ENCODE measurements at places on chromosomes 3 and 15.

- no peak for DNase-seq
These were observed 78.0 kb upstream of the KCNH8 start for GRCh38 chr3:19070325-19070724.

DNA sequence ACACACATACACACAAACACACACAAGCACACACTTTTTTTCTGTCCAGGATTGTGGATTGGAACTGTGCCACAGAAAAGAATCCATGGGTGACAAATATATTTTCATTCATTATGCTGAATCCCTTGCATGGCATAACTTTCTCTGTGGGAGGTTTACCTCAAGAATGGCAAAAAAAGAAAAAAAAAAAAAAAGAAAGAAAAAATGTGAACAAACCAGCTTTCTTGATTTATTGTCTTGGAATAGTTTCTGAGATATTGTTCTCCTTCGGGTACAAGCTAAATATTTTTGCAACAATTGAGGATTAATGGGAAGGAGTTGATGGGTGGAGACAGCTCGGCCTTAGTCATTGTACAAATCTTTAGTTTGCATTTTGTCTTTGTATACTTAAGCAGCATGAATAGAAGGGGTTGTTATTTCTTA, 153.1 kb downstream of the GMNC start:
- no peak for DNase-seq

GRCh38 chr15:101188637-101189408, 63.0 kb downstream of the CHSY1 start:
- no peak for DNase-seq

DNA sequence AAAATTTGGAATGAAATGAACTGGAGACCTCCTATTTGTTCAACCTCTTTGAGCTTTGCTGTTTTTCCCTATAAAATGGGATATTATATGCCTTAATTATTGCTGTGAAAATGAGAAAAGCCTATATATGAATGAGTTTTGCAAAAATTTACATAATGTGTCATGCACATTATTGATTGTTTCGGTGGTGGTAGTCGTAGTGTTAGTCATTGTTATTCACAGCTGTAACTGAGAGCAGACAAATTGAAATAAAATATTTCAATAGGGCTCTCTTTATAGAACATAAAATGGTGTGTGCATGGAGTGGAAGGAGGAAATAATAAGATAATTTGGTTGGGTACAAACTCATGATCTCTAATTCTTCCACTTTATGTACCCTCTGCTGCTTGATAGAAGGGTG, 153.7 kb upstream of the GADL1 start:
- no peak for DNase-seq

DNA sequence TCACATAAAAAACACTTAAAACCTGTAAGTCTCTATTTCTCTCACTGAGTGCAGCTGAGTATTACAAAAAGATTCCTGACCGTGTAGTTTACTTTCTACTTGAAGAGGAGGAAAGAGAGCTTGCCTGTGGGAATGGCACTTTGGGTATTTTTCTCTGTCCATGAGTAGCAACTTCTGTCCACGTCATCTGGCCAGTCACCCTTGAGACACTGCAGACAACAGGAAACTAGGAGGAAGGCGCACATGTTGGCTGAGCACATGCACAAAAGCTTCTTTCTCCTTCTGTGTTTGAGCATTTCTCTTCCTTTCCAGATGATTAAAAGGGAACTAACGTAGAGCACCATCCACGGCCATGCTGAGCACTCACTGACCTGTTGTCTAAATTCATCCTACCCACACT, 19.7 kb downstream of the STARD5 start:
- no peak for DNase-seq

DNA sequence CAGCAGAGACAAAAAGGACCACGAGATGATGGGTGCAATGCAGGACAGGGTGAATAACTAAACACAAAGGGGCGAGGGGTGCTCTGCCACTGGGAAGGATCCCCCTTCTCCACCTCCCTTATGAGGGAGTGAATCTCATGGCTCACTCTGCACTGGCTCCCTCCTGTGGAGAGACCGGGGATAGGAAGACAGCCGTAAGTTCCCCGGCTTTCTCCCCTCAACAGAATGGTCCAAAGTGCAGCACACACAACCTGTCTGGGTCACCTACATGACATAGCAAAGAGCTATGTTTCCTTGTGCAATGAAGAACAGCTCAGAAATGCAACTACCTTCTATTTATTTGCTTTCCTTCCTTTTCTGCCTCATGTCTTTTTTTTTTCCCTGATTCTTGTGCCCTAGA, 7.8 kb upstream of the ACSBG1 start:
- peak; percentile 63 for DNase-seq

- no peak for DNase-seq
These were observed 17.8 kb downstream of the TMC3 start for GRCh38 chr15:81356252-81356651.

DNA sequence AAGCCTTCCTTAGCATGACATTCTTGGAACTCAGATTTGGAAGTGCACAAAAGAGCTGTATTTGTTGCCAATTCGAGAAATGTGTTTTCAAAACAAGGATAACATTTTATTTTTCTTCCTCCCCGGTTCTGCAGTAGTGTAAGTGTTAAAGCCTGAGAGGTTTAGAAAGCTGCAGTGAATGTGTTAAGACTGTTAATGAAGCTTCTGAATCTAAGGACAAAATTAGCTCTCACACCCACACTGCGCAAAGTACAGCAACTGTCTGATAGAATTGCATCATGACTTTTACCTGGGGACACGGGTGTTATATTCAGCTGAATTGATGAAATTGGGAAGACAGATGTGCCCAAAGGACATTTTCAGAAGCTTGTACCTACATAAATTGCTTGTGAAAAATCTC, 344.4 kb downstream of the CADM2 start:
- DNase-seq = no peak

DNA sequence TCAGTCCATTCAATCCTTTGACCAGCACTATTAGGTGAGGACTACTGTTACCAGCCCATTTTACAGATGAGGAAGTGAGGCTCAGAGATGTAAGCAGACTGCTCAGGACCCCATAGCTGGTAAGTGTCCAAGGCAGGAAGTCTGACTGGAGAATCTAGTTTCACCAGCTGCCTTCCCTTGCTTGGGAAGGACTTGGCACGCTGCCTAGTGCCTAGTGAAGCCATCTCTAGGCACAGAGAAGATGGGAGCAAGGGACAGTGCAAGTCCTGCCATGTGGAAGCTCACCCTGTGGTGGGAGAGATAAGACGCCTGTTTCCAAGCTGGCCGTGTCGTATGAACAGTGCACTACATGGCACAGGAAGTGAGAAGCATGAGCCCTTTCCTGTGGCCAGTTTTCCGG, 111.8 kb upstream of the TMC3 start:
- no peak for DNase-seq

DNA sequence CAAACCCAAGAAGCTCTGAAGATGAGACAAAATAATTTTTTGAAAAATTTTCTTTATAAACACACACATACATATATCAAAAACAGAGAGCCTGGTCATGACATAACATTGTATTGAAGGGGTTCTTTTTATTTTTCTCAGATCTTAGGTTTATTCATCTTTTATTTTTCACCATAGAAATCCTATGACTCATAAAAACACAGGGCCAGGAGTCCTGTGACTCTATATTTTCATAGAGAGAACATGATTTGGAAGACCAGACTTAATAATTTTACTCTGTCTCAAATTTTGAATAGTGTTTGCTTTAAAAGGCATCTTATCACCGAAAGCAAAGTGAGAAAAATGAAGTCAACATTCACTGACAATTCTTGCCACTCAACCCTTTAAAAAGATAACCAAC, 57.7 kb downstream of the SUCNR1 start:
- DNase-seq = no peak

DNA sequence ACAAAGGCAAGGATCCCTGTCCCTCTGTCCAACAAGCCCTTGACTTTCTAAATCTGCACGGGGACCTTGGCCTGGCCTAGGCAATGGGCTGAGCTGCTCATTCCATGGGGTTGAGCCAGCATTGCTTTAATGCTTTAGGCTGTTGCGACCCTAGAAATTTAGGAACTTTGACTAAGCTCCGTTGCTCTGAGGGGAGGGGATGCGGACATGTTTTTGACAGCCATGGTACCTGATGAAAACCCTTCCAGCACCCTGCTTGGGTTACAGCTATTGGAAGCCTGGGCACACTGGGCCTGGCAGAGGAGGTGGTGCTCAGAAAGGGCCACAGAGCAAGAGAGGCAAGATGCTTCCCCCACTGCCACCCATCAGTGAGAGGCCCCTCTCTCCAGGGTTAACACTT, 37.1 kb downstream of the SYNM start:
- DNase-seq = no peak

GRCh38 chr3:139338405-139338804, 5.4 kb upstream of the MRPS22 start:
- DNase-seq = no peak

- no peak for DNase-seq
These were observed 33.4 kb downstream of the CPEB1 start for GRCh38 chr15:82613747-82614146.

DNA sequence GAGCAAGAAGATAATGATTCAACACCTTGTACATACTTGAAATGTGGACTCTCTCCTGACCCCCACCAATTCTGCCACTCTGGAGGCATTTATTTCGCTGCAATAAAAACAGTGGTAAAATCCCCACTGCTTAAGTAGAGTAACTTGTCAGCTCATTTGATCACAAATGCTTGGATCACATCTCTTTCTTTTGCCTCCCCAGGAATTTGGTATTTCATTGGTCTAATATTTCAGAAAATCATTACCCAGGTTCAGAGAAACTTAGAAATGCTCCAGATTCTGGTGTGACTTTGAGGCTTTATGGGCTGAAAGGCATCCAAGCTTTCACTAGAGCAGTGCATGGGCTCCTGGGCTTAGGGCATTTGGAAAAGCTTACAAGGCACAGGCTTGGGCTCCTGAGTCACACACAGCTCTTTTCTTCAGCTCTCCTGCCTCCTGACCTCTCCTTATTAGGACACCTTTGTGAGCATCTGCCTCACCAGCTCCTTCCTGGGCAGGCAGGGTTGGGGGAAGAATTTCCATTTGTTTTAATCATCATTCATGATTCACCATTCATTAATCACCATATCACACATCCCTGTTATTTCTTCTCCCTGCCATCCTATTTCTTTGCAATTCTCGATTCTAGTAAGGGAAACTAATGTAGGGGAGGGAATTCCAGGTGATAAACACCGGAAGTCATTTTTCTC, 22.5 kb downstream of the CDCP1 start:
- no peak for DNase-seq

- DNase-seq = no peak
These were observed 64.3 kb upstream of the MELTF start for GRCh38 chr3:197093871-197094270.

- peak; percentile 8 for DNase-seq
These were observed 81.1 kb downstream of the RAD18 start for GRCh38 chr3:8882171-8882593.

DNA sequence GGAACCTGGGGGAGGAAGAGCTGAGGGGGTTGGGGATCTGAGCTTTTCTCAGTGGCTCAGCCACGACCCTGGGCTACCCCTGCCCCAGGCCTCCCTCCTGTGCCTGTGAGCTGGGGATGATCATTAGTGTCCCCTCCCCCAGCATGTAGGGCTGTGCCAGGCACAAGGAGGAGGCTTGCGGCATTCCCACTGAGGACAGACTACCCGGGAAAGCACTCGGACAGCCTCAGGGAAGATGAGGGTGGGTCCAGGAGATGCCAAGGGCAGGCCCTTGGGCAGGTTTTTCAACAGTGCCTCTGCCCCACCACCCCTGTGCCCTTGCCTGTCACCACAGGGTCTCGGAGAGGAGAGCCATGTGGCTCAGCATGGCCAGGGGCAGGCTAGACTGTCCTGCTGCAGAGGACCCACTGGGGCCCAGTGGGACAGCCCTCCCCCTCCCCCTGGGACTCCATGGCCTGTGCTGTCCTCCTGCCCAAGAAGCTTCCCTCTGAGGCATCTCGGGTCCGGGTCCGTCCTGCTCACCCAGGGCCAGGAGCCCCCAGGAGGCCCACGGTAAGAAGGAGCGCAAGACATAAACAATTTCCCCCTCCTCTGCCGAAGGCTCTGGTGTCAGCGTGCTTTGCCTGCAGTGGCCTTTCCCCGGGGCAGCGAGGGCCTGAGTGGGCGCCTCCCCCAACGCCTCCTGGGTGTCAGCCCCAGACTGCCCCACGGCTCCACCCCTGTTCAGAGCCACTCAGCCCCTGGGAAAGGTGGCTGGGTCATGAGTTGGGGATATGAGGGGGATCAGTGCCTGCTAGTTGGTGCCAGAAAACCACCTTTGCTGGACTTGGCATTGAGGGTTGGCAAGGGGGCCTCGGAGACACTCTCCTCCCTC, 192.5 kb downstream of the GOLGA6L6 start:
- DNase-seq = no peak

GRCh38 chr3:55968331-55968730, 481.2 kb upstream of the WNT5A start:
- DNase-seq = no peak

DNA sequence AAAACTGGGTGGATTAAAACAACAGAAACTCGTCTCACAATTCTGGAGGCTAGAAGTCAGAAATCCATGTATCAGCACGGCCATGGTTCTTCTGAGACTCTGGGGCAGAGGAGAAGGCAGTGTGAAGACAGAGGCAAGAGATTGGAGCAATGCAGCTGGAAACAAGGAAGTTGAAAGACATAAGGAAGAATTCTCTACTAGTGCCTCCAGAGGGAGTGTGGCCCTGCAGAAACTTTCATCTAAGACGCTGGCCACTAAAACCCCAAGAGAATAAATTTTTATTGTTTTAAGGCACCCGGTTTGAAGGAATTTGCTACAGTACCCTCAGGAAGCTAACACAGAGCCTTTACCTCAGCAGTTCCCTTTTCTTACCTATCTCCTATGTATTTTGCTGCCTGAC, 1012.2 kb upstream of the CADM2 start:
- no peak for DNase-seq

- no peak for DNase-seq
These were observed 52.3 kb upstream of the CGNL1 start for GRCh38 chr15:57323806-57324589.

DNA sequence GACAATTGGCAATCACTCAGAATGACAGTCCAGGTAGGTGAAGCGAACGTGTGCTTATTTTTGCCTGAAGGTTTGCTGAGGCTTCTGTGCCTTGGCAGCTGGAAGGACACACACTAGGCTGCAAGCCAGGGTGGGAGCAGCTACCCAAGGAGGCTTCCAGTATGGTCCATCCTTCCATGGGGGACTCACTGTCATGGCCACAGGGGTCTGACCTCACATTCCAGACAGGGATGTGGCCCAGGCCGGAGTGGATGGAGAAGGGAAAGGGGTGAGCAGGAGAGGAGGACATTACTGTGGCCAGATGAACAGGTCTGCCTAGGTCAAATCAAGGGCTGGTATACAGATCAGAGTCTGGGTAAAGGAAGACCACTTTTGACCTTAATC, 247.7 kb downstream of the ADAMTS17 start:
- no peak for DNase-seq

GRCh38 chr3:142618917-142619461, 22.8 kb downstream of the PLS1 start:
- DNase-seq = no peak

DNA sequence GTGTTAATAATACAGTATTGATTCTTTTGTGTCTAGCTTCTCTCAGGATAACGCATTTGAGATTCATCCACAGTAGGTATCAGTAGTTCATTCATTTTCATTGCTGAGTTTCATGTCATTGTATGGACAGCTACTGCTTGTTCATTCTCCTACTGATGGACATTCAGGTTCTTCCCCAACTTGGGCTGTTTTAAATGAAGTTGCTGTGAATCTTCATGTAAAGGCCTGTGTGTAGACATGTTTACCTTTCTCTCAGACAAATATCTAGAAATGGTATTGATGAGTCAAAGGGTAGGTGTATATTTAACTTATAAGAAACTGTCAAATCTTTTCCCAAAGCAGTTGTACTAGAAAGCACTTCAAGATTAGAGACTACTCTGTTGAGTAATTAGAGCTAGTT, 26.7 kb downstream of the MCF2L2 start:
- no peak for DNase-seq

GRCh38 chr3:127777332-127777731, 45.0 kb downstream of the MGLL start:
- DNase-seq = no peak
